Hypothalamus (tissue), 51 donors: ENCODE measurements at places on chromosomes 3 and 15.

DNA sequence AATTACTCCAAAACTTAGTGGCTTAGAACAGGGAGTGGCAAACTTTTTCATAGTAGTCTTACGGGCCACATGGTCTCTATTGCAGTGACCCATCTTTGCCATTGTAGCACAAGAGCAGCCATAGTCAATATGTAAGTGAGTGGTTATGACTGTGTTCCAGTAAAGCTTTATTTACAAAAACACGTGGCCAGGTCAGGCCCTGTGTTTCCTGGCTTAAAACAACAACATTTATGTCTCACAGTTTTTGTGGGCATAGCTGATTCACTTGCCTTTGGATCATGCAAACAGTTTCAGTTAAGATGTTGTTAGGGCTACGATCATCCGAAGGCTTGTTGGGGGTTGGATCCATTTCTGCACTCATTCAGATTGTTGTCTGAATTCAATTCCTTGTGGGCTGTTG, 103.8 kb downstream of the CHCHD6 start:
- DNase-seq: no peak

DNA sequence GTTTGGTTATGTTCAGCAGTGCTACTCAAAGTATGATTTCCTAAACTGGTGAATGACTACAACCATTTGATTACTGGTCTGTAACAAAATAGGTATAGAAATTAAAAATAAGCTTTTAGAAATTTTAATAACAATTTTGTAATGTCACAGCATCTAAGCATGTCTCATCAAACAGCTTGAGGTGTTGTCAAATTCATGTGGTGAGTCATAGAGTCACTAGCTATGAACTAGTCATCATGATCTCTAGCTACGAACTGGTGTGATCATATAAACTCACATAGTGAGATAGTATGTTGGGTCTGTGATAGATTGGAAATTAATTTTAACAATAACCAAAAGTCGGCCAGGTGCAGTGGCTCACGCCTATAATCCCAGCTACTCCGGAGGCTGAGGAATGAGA, 213.9 kb upstream of the RBMS3 start:
- DNase-seq: no peak

DNA sequence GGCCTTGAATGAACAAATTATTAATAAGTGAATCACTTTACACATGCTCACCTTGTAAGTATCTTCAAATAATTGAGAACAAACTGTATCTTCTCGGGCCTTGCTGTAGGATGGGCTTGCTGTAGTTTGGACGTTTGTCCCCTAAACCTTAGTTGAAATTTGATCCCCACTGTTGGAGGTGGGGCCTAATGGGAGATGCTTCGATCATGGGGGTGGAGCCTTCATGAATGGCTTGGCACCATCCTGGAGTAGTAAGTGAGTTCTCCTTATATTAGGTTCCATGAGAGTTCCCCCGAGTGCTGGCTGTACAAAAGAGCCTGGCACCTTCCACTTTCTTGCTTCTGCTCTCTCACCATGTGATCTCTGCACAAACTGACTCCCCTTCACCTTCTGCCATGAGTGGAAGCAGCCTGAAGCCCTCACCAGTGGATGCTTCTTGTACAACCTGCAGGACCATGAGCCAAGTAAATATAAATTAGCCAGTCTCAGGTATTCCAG, 29.3 kb downstream of the PIGB start:
- DNase-seq: no peak

DNA sequence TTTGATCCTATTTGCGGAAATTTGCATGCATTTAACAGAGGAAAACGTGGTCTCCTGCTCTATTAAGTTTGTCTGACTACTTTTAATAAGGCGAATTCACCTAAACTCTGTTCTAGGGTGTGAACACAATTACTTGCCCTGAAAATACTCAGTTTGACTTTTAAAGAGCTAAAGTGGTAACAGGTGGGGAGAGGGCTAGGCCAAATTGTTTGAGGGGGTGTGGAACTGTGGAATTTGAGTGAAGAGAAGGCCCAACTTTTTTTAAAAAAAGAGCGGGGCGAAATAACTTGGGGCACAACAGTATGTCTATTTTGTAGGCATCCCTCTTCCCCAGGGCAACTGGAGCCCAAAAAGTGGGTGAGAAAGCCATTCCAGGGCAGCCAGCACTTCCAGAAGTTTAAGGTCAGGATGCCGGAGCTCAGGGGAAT, 580 bp upstream of the FXR1 start:
- DNase-seq: no peak

- DNase-seq: no peak
These were observed 7.6 kb upstream of the APEH start for GRCh38 chr3:49666592-49666991.
